ENCODE measurements at places on chromosomes 3 and 15.
A peak's percentile ranks its signal among the peaks of the same experiment; 100 is the strongest.

DNA sequence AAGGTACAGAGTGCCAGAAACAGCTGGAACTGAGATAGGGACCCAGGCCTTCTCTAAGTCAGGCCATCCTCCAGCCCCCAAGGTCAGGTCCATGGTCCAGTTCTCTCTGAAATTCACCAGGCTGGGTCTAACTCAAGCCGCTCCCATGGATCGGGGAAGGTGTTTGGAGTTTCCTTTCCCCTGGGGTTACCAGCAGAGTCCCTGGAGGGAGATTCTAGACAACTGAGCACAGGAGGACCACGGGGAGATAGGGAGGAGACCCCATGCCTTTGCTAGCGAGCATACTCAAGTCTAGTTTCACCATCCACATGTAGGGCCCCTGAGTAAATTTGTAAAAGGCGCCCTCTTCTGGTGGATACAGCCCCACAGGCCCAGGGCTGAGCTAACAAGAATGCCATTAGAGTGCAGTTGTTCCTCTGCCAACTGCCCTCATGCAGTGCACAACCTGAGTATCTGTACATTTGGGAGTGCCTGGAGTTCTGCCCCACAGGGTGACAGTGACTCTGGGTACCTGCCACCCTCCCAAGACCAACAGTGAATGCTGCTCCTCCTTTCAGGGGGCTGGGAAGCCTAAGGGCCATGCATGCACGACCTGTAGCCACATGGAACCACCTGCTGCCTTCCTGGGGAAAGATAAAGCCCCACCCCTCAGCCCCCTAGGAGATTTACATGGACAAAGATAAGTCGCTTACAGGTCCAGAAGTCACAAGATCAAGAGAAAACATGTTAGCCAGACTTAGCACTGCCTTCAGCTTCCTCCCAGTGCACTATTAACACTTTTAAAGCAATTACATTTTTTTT is 89.0 kb downstream of the IQSEC1 start:
- DNase-seq: peak; percentile 57

DNA sequence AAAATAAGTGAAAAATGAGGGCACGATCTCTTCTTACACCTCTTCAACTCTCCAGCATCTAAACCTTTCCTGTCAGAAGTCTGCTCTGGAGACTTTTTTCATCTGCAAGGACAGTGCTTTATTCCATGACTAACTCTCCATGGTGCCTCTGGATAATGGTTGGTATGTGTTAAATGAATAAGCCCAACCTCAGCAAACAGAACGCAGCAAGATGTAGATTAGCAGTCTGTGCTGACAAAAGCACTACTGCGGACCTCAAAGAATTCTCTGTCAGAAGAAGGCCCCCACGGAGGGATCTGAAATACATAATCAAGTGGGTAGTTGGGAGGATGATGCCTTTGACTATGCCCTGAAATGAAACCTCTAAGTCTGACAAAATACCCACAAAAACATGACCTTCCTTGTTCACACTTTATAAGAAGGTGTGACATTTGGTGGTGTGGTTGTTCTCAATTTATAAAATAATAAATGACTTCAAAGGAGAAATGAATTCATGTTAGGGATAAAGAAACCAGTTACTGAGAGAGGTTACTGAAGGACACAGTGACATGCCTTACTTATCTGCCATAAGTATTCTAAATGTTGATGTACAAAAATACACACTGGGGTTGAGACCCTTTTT is 43.2 kb upstream of the ADCY5 start:
- DNase-seq: no peak

DNA sequence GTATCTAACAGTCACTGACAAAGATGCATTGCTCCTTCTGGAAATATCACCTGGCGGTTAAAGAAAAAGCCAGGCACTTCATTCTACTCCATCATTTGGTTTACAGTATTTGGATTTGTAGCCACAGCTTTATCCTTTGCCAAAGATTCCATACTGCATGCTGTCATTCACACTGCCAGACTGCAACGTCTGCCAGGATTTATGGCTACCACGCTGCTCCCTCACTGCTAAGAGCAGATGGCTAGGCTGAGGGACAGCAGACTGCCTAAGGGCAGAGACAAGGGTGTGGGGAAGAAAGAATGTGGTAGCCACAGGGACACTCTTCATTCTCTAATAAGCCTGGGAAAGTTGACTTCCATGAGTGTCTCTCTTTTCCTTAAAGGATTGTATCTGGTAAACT is 1047.0 kb downstream of the TUSC7 start:
- DNase-seq: peak; percentile 86

DNA sequence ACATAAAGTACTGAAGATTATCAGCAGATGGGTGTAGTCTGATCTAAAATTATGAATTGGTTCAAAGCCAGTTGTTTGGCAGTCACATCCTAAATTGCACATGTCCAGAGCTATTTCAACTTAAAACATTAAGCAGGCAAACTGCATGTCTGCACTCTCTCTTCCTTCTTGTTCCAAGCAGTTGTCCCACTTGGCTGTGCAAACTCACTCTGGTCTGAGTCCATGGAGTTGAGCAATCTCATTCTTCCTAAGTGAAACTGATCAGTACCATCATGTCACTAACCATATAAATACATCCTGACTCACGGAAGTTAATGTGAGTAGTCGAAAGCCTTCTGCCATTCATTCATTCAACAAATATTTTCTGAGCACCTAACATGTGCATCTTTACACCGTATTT is 353.0 kb downstream of the ROBO1 start:
- DNase-seq: no peak

DNA sequence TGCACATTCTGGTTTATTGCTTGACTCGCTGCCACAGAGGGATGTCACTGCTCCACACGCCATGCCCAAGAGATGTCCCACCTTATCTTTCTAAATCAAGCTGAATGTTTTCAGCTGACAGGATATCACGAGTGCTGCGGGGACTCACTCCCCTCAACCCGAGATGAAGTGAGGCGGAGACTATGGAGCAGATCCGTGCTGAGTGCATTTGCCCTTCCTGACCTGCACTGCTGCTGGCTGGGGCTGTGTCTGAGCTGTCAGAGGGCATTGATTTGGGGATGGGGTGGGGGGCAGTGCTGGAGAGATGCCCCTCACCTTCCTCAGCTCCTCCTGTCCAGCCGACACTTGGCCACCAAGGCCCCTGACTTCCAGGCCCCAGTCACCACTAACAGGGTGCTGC is 40.5 kb upstream of the CSPG4 start:
- DNase-seq: no peak

DNA sequence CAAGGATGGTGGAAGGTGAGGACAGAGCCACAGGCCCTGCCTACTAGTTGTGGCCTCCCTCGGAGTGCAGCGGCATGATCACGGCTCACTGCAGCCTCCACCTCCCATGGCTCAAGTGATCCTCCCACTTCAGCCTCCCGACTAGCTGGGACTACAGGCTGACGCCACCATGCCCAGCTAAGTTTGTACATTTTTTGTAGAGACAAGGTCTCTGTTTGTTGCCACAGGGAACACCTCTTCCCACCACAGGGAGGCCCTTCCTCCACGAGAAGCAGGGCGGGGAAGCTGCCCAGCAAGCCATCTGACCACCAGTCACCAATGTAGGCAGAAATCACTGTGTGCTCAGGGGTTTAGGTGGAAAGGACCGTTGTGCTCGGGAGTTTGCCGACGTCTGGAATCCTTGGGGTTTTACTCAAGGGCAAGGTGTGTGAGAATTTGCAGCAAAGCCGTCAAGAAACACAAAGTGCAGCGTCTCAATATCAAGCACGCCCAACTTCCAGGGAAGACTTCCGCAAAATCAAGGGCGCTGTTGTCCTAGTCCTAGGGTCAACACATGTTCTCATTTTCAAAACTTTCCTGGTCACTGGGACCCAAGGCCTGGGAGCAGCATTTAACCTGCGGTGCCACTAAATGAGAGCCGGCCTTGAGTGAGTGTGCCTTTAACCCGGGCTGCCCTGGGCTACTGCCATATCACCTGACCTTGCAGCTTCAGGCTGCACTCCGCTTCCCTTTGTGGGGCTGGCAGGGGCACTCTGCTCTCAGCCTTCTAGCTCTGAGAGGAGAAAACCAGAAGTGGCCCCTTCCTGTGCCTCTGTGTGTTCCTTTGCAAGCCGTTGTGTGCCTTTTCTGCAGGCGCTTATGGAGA is 65.7 kb downstream of the SLC12A8 start:
- DNase-seq: no peak

GRCh38 chr3:3307491-3307890 is 128.0 kb upstream of the CRBN start:
- DNase-seq: no peak

DNA sequence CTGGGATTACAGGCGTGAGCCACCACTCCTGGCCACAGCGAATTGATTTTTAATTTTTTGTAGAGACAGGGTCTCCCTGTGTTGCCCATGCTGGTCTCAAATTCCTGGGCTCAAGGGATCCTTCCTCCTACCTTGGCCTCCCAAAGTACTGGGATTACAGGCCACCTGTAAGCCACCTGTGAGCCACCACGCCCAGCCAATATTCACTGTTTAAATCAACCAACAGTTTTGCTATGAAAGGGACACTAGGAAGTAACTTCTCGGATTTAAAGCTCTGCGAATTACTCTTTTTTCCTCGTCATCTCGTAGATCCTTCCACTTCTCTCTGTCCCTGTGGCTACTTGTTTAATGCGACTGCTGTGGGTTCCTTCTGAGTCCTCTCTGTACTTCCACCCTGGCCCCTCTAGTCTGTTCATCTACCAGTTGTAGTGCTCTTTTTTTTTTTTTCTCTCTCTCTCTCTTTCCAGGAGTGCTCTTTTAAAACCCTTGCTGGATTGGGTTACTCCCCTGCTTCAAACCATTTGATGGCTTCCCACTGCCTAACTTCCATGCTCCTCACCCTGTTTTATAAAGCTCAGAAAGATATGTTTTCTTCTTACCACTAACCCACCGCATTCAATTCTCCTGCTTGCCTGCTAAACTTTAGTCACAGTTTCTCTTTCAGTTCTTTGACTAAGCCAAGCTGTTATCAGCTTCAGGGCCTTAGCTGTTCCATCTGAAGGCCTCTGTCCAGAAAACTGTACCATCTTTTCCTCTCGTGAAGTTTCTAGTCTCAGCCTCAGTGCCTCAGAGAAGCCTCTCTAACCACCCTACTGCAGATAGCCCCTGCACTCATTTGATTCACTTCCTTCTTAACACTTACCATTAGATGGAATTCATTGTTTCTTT is 12.4 kb downstream of the RTF1 start:
- DNase-seq: no peak

GRCh38 chr15:93413745-93414144 is 324.7 kb upstream of the RGMA start:
- no peak for DNase-seq

DNA sequence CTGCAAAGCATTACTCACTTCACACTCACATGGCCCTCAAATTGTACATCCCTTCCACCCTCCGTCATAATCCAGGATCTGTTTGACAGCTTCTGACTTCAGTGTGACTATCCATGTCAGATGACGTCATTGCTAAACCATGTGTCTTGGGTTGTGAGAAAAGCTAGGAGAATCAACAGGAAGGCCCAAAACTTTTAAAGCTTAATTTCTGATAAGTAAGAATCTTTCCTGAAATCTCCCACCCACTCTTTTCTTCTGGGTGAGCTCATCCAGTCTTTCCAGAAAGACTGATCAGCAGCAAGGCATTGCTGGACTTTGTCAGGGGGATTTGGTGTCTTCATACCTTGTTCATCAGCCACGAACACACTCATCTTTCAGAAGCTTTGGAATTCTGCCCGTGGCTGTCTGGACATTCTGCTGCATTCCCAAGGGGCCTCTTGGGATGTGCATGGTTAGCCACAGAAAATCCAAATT is 11.5 kb upstream of the LMCD1 start:
- peak; percentile 37 for DNase-seq

DNA sequence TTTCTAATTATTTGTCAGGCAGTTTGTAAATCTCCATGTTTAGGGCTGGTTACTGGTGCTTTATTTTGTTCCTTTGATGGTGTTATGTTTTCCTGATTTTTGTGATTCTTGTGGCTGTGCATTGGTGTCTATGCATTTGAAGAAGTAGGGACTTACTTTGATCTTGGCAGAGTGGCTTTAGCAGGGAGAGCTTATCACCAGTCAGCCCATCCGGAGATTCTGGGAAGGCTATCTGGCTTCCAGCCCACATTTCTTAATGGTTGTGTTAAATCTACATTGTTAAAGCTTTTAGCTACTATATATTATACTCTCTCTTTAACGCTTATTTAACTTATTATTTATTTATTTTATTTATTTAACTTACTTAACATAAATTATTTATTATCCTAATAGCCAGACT is 35.1 kb downstream of the FBXL2 start:
- DNase-seq: no peak

DNA sequence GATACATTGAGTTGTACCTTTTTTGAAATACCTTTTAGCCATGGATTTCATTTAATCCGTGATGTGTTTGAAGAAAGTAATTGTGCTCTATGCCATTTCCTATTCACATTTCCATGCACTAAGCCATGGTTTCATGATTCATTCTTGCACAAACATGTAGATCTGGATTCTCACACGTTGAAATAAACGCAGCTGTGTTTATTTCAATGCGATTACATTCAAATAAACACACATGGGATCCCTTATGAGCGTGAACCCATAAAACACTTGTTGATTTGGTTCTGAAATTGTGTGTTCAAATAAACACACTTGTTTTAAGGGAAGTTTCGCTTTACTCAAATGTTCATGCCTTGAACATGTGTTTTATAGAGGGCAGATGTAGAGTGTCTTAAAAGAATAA is 39.2 kb downstream of the BBX start:
- no peak for DNase-seq

DNA sequence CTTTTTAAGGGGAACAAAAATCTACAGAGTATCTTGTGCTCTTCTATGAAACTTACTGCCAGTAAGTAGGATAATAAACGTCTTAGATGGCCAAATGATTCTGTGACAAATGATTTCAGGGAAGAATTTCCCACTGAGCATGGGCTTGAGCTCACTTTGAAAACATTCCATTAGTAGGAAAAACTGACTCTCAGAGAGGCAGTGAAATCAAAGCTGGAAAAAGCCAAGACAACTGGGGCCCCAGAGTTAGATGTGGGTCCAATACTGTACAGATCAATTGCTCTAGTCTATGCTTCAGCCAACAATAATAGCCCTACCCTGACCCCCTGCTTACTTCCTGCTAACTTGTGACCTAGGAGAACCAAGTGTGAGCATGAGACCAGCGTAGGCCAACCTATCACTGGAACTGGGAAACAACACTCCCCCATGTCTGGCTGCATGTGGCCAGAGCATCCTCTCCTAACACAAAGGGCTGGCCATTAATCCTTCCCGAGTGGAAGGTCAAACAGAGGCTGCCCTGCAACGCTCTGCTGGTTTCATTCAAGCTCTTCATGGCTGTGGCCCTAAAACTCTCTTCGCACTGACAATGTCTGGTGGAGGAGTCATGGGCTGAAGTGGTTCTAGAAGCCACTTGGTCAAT is 68.8 kb downstream of the FOXB1 start:
- DNase-seq: no peak

GRCh38 chr15:29874977-29875376 is 52.7 kb upstream of the TJP1 start:
- no peak for DNase-seq

GRCh38 chr3:128932516-128933212 is 53.2 kb downstream of the ACAD9 start:
- DNase-seq: no peak

- DNase-seq: no peak
Observed at GRCh38 chr3:15633766-15634598, 32.4 kb downstream of the BTD start.
